Trophoblast cell (in vitro differentiated cells and primary cell): ENCODE measurements at places on chromosomes 4 and X.
A peak's percentile ranks its signal among the peaks of the same experiment; 100 is the strongest.

DNA sequence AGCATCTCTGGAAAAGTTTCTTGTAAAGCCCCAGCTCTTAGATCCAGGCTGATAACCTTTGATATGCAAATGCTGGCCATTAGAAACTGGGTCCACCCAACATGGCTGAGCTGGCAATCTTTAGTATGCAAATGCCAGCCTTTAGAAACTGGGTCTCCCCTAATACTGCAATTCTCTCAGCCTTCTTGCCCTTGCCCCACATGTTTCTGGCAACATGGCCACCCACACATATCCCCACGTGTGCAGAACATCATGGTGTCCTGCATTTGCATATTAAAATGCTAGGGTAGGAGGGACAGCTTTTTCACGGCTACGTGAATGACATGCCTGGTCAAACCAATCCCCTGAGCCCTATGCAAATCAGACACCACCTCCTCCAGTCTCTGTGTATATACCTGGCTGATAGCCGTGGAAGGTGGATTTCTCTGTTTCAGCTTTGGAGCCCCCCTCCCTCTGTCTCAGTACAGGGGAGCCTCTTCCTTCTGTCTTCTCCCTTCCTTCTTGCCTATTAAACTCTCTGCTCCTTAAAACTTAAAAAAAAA, 344.0 kb upstream of the NWD2 start:
- no peaks in the 10 kb centered on the region for H3K4me1 ChIP-seq
- no peaks in the 10 kb centered on the region for H3K36me3 ChIP-seq
- DNase-seq, result no peak

DNA sequence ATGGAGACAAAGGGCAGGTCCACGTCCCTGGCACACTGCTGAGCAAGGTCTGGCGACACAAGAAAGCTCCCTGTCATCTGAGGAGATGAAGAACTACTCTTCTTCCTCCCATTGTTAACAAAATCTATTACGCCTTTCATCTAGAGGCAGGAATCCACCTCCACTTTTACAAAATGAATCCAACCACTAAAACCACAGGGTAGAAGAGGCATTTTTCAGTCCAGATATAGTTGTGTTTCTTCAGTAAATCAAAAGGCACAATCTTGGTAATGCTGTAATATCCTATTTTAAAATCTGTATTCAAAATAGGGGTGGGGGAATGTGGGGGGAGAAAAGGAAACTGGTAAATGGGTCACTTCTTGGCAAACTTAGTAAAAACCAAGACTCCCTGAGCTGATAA, 101.4 kb downstream of the CDS1 start:
- no peaks in the 10 kb centered on the region for H3K27me3 ChIP-seq
- no peak overlapping the region for H3K27ac ChIP-seq
- H3K4me3 ChIP-seq, result no peak overlapping the region
- H3K36me3 ChIP-seq, result peaks cover 16% of the 10 kb centered on the region
- peaks cover 1% of the 10 kb centered on the region for H3K4me1 ChIP-seq

GRCh38 chrX:20481632-20482031, 214.9 kb upstream of the RPS6KA3 start:
- no peak overlapping the region for H3K27ac ChIP-seq
- H3K27me3 ChIP-seq, result no peaks in the 10 kb centered on the region
- H3K36me3 ChIP-seq, result no peaks in the 10 kb centered on the region

DNA sequence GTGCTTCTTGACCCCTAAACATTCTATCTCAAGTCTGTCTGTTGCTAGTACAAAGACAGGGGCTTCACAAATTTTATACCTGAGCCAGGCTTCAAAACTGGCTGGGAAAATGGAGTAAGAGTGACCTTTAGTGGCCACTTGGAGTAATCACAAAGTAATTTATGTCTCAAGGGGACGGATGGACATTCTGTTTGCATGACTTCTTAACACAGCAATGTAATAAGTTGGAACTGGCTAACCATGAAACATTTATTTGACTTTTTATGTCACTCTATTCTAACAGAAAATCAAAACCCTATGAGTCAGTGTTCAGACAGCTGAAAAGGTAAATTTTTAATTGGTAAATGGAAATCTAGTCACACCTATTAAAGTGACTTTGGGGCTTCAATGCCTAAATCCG, 600.6 kb downstream of the ANKRD50 start:
- no peaks in the 10 kb centered on the region for H3K4me1 ChIP-seq
- H3K27me3 ChIP-seq, result no peaks in the 10 kb centered on the region
- DNase-seq, result peak; percentile 7
- no peaks in the 10 kb centered on the region for H3K36me3 ChIP-seq
- H3K4me3 ChIP-seq, result no peak overlapping the region

GRCh38 chrX:20399728-20400414, 133.2 kb upstream of the RPS6KA3 start:
- DNase-seq, result no peak
- no peak overlapping the region for H3K27ac ChIP-seq
- no peaks in the 10 kb centered on the region for H3K27me3 ChIP-seq
- H3K4me1 ChIP-seq, result no peaks in the 10 kb centered on the region
- H3K36me3 ChIP-seq, result no peaks in the 10 kb centered on the region

DNA sequence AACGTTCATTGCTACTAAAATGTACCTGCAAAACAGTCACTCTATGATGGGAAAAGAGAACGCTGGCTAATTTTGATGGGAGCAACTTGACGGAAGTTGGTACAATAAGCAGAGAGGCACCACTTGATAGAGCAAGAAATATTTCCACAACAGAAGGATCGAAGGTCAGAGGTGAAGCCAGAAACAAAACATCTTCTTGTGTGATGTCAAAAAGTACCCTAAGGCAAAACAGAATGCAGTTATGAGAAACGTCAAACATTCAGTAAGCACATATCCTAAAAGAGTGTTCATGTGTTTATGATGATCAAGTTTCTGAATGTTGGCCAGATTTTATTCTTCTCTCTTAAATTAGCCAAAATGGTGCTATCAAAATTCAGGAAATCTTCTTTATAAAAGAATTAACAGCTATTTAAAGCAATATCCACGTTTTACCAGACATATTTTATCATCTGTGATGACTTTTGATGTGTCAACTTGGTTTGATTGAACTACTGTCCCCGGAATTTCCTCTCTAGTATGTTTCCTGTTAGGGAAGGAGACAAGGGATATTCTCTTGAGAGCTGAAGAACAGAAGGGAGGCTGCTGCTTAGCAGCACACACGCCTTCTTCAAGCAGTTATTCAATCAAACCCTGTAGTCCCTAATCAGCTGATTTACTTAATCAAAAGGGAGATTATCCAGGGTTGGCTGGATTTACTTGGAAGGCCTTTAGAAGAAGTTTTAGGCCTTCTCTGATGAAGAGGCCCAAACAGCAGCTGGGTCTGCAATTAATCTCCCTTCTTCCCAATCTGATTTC, 15.7 kb downstream of the AASDH start:
- no peaks in the 10 kb centered on the region for H3K36me3 ChIP-seq
- H3K27ac ChIP-seq, result no peak overlapping the region
- no peak overlapping the region for H3K4me3 ChIP-seq
- no peak for DNase-seq

DNA sequence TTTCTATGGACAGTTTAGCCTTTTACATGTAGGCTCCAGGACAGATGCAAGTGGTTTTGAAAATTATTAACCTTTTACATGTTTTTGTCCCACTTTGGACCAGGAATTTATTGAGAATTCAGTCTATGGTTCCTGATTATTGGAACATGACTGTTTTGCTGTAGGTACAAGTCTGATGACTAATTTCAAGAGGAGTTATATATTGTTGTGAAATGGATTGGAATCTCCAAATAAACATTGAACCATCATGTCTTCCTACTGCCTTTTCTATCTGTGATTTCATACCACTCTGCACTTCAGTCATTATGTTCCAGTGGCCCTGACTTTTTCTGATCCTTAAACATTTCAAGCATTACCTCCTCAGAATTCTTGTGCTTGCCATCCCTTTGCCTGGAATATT, 35.9 kb downstream of the TBC1D19 start:
- H3K27me3 ChIP-seq, result no peaks in the 10 kb centered on the region
- no peaks in the 10 kb centered on the region for H3K36me3 ChIP-seq
- DNase-seq, result no peak
- H3K27ac ChIP-seq, result no peak overlapping the region
- H3K4me1 ChIP-seq, result no peaks in the 10 kb centered on the region

DNA sequence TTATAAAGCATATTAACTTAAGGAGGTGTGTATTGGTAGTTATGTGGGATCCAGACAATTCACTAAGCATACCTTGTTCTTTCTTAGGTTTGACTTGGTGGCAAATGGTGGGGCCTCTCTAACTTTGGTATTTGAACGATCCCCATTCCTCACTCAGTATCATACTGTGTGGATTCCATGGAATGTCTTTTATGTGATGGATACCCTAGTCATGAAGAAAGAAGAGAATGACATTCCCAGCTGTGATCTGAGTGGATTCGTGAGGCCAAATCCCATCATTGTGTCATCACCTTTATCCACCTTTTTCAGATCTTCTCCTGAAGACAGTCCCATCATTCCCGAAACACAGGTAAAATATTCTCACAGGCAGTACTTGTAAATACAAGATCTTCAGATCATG, 186.4 kb downstream of the DCTD start:
- no peaks in the 10 kb centered on the region for H3K27me3 ChIP-seq
- no peak overlapping the region for H3K4me3 ChIP-seq
- no peaks in the 10 kb centered on the region for H3K4me1 ChIP-seq
- H3K36me3 ChIP-seq, result peaks cover 22% of the 10 kb centered on the region
- no peak overlapping the region for H3K27ac ChIP-seq
- no peak for DNase-seq

- no peaks in the 10 kb centered on the region for H3K4me1 ChIP-seq
- no peak overlapping the region for H3K4me3 ChIP-seq
Observed at GRCh38 chr4:175412746-175413145, 399.3 kb downstream of the GPM6A start.

GRCh38 chrX:39953879-39954278, 143.9 kb downstream of the BCOR start:
- no peaks in the 10 kb centered on the region for H3K36me3 ChIP-seq
- no peaks in the 10 kb centered on the region for H3K27me3 ChIP-seq
- no peak overlapping the region for H3K4me3 ChIP-seq
- no peaks in the 10 kb centered on the region for H3K4me1 ChIP-seq
- no peak for DNase-seq
- H3K27ac ChIP-seq, result no peak overlapping the region
